Muscle of back (tissue), 13 donors: ENCODE measurements at places on chromosomes 3 and 15. TPM values are rescaled to one million over a fixed set of nuclear protein-coding genes. Genes with fewer than 3 reads are reported as not detected.

Gene INSYN1
- 5.8 TPM for polyA plus RNA-seq

DNA sequence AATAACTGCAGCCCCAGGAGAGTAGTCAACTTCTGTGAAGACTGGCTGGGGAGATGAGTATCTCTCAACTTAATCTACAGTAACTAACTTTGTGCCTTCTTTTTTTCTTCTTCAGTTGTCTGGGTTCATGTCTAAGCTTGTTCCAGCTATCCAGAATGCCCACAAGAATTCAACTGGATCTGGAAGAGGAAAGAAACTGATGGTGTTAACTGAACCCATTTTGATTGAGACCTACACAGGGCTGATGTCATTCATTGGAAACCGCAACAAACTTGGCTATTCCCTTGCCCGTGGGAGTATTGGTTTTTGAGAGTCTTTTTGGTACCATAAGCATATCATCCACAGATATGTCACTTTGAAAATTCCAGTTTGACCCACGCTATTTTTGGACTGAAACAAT, 148.7 kb downstream of the TPRG1 start:
- no peak for DNase-seq

- no peak for DNase-seq
These were observed 39.3 kb downstream of the KLHL25 start for GRCh38 chr15:85755471-85755870.

GRCh38 chr3:113498221-113499005, 16.5 kb downstream of the SPICE1 start:
- DNase-seq = no peak

DNA sequence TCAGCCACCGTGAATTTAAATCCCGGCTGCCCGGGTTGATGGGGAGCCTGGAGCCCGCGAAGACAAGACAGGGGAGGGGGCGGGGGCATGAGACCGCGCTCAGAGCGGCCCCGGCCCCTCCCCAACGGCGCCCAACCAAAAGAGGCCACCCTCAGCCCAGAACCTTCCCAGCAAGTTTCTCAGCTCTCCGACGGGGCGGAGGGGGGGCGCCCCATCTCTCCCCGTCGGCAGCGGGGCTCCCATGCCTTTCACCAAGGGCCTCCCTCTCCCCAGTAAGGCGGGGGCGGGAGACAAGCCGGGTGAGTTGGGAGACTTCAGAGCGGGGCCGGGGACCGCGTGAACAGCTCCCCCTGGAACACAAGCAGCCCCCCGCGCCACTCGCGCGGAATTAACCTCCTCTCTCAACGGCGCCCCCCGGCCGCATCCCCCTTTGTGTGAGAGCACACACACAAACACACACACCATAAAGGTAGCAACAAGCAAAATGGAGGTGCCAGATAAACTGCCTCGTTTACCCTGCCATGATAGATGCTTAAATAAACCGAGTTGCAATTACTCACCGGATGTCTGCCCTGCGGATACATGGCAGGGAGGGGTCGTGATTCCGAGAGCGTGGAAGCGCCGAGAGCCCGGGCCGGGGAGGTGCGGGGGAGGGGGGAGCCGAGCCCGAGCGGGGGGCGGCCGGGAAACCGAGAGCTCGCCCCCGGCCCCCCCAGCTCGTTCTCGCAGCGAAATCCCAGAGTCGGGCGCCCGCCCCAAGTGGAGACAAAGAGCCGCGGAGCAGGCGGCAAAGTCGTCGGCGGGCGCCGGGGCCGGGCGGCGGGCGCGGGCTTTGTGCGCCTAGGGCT, 1.3 kb downstream of the TLE3 start:
- peak; percentile 83 for DNase-seq

Gene ADGRG7
- not detected for polyA plus RNA-seq

GRCh38 chr3:32646761-32647160, 38.2 kb upstream of the CNOT10 start:
- no peak for DNase-seq

DNA sequence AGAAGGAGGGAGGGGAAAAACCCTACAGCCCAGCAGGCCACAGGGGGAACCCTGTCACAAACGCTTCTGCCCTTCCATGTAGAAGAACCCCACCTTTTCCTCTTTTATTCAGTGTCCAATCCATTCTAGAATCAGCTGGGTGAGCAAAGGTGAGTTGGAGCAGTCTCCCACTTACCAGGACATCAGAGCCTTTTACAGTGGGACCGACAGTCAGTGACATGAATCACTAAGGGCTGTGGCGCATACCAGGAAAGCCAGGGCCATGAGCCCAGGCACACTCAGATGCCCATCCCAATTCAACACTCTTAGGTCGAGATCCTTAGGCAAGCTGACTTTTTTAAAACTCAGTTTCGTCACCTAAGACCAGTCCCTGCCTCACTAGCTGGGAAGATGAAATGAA, 146.1 kb downstream of the AQP9 start:
- no peak for DNase-seq

Gene MAN2C1
- polyA plus RNA-seq = 154 TPM

DNA sequence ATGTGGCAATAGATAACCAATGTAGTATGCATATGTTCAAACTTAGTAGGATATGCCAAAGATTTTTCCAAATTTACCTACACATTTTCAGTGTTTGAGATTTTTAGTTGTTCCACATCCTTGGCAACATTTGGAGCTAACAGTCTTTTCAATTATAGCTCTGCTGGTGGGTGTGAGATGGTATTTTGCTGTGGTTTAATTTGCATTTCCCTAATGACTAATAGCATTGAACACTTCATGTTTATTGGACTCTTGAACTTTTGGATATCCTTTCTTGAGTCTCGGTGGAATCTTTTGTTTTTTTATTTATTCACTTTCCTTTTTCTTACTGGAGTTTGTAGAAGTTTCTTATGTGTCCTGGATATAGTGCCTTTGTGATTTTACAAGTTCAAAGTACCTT, 11.0 kb upstream of the ILDR1 start:
- no peak for DNase-seq

Gene COMMD4
- polyA plus RNA-seq = 39.0 TPM

Gene IL17RB
- polyA plus RNA-seq = 2.4 TPM

- no peak for DNase-seq
These were observed 7.6 kb downstream of the SMAD3 start for GRCh38 chr15:67072958-67073357.

Gene ATRIP
- polyA plus RNA-seq = 8.8 TPM

Gene EFHB
- polyA plus RNA-seq = 1.1 TPM

Gene GOLGA6D
- 0.07 TPM for polyA plus RNA-seq
